Fibroblast of skin of right biceps (primary cell): ENCODE measurements at places on chromosomes 16 and 17.
A peak's percentile ranks its signal among the peaks of the same experiment; 100 is the strongest.

DNA sequence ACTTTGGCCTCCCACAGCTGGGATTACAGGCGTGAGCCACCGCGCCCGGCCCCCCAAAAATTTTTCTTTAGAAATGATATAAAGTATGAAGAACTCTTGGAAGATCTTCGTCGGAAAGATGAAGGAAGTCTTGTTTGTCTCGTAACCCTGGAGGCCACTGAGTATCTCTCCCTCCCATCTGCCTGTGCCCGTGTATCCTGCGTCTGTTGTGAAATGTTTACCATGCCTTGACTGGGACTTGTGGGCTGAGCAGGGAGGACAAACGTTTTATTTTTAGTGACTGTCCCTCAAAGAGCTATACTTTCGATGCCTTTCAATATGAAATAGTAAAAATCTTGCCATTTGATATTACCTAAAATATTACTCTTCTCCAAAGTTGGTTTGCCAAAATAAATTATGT lies 121.2 kb downstream of the RPTOR start:
- DNase-seq, result no peak

DNA sequence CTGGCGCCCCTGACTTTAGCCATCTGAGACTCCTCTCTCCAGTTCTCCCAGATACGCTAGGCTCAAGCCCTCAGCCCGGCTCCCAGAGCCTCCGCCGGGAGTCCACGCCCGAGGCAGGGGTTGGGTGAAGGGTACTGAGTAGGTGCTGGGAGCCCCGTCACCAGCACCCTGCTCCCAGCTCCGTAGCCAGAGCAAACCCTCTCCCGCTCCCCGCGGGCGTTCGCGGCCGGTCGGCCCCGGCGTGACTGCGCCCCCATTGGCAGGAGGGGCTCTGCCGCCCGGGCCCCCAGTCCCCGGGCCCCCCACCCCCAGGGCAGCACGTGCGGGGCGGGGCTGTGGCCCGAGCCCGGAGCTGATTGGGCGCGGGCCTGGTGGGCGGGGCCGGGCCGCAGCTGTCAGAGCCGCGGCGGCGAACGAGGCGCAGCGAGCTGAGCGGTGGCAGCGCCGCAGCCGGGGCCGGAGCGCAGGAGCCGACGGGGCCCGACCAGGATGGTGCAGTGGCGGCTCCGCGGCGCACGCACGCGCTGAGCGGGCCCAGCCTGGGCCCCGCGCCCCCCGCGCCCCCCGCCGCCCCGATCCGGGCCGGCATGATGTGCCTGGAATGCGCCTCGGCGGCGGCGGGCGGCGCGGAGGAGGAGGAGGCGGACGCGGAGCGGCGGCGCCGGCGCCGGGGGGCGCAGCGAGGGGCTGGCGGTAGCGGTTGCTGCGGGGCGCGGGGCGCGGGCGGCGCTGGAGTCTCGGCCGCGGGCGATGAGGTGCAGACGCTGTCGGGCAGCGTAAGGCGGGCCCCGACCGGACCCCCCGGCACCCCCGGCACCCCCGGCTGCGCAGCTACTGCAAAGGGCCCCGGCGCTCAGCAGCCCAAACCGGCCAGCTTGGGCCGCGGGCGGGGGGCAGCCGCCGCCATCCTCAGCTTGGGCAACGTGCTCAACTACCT lies at the start of gene SPNS2:
SPNS2 (plus strand) TSS at position 421 of the 937 bp plus-strand sequence; CDS start at position 588, 167 bp downstream.
- DNase-seq, result peak; percentile 44

DNA sequence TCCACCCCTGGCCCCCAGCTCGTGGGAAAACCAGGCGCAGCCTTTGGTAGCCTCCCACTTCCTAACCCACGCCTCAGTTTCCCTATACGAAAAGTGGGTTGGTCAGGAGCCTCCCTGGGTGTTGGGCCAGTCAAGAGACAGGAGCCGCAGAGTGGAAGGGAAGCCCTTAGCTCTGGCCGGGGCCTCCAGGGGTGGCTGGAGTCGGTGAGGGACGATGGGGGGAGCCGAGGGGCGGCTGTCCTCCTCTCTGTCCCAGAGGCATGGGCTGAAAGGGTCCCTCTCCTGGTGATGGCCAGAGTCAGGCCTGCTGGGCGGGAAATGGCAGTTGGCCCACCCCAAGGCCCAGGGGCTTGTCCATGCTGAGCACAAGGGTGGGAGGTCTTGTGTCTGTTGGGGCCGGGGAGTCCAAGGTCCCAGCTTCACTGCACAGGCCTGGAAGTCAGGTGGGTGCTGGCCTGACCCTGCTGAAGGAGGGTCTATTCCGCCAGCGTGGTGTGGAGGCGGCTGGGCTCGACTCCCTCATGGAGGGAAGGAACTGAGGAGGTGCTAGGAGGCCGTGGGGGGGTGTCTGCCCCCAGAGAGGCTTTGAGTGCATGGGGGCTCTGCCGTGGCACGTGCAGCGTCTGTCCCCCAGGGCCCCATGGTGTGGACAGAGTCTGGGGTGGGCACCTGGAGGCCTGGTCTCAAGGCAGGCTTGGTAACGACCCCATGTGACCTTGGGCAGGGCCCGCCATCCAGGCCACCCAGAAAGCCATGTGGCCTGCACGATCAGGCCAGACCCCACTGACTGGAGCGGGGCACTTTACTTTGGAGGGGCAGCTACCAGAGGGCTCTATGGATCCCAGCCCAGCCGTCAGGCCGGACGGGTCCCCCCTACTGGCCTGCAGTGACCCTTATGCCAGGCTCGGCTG lies 1.1 kb downstream of the SLC16A3 start:
- DNase-seq, result no peak

- DNase-seq, result peak; percentile 83
These were observed 157.6 kb downstream of the XYLT1 start for GRCh38 chr16:17313085-17313611.
